Stimulated activated CD4-positive, alpha-beta T cell treated with anti-CD3 and anti-CD28 coated beads, TNF-alpha, amount 100 ng/mL, for 4 hours (primary cell): ENCODE measurements at places on chromosomes 2 and 18.

DNA sequence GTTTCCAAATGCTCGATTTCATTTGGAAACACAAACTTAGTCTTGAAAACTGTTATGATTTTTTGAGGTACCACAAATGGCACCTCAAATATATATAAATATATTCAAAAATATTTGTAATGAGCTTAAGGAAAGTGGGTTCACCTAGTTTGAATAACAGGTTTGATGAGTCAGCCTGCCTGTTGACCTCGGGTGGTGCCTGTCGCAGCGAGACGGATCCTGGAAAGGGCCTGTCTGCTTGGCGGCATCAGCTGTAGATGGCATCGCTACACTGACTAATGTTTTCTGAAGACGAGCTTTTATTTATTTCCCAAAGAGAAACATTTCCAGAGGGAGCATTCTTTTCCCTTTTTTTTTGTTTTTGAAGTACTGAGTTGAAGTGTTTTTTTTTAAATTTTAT lies 6.9 kb downstream of the ALLC start:
- no peak for DNase-seq

DNA sequence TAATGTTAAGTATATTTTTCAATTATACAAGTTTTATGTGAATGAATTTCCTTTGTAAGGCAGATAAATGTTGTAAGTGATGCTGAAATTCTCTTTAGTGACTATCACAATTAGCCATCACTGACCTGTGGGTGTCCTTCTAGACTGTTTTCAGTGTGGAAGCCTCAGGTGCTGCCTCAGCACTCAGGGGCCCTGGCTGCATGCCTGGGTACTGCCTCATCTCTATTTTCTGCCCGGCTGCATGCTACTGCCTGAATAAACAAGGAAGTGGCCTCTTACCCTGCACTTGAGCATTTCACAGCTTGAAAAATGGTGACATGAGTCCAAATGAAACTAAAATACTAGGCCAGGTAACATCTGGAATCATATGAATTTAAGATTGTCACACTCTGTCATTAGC lies 787.6 kb upstream of the SALL3 start:
- DNase-seq: no peak

- DNase-seq: no peak
These were observed 260.7 kb upstream of the KLHL29 start for GRCh38 chr2:23124214-23124750.

- DNase-seq: no peak
These were observed 571.2 kb downstream of the ZEB2 start for GRCh38 chr2:143948710-143949109.

- DNase-seq: no peak
These were observed 63.5 kb downstream of the HIBCH start for GRCh38 chr2:190256087-190256486.

DNA sequence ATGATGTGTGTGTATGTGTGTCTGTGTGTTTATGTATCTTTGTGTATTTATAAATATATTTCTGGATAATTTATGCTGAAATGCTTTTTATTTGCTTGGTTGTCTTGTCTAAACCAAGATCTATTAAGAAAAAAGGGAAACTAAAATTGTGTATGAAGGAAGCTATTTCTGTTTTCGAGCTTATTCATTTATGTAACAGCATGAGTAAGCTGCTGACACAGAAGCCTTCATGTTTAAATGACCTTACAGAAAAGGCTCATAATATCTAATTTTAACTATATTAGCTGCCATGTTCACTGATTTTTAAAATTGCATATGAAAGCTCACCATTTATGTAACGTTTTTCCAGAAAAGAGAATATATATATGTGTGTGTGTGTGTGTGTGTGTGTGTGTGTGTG lies 392.8 kb downstream of the PTH2R start:
- DNase-seq: no peak

- no peak for DNase-seq
These were observed 491 bp downstream of the ALK start for GRCh38 chr2:29920631-29921559.

GRCh38 chr18:33210575-33211189 lies 229.8 kb downstream of the CCDC178 start:
- no peak for DNase-seq

GRCh38 chr2:69977186-69977585 lies 15.8 kb upstream of the ASPRV1 start:
- DNase-seq: no peak

DNA sequence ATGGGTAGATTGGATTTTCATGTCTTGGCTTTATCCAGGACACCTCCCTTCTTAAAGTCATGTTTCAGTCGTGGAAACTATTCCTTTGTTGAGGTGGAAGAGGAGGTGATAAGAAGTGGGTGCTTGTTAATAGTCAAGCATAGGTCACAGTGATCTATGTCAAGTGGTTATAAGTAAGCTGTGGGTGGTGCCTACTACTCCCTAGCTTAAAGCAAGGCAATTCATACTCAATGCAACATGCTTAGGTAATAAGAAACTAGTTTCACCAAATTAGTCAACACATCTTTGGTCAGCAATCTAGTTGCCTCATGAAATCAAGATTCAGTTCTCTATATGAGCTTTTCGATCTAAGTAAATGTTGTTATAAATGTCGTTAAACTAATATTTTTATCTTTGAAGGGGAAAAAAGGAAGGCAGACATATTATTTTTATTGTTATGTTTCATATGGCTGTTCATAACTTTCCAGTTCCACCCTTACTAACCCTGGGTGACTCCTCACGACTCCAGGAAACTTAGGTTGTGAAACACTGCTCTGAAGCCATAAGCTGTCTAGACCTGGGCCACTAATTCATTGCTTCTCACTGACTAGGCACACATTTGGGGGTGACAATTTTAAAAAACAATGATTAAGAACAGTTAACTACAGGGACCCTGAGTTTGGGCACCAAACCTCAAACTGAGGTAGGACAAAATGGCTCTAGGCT lies 5.8 kb upstream of the ABCB11 start:
- DNase-seq: no peak

GRCh38 chr18:45802814-45803492 lies 22.5 kb upstream of the SIGLEC15 start:
- DNase-seq: no peak

- DNase-seq: no peak
These were observed 62.6 kb downstream of the CIB4 start for GRCh38 chr2:26578581-26578980.

- no peak for DNase-seq
These were observed 69.9 kb downstream of the RHBDD1 start for GRCh38 chr2:226905718-226906117.

DNA sequence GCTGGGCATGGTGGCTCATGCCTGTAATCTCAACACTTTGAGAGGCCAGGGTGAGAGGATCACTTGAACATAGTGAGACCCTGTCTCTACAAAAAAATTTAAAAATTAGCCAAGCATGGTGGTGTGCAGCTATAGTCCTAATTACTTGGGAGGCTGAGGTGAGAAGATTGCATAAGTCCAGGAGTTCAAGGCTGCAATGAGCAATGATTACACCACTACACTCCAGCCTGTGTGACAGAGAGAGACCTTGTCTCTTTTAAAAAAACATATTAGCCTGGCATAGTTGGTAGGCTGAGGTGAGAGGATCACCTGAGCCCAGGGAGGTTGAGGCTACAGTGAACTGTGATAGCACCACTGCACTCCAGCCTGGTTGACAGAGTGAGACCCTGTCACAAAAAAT lies 13.7 kb downstream of the TRAPPC8 start:
- no peak for DNase-seq
